ENCODE measurements at places on chromosomes 12 and 14.

DNA sequence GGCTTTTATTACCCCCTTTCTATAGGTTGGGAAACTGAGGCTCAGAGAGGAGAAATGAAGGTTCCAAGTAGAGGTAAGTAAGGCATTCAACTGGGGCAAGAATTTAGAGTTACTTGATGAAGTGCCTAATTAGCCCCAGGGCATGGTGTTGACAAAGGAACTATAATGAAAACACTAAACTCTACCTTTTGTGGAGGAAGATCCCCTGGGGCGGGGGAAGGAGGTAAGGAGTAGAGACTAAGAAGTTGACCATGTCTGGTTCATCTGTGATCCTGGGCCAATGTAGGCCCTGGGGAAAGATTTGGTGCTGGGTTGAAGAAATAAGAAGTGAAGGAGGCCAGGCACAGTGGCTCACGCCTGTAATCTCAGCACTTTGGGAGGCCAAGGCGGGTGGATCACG lies 16.2 kb upstream of the COX6A1 start:
- no peak for DNase-seq

GRCh38 chr14:99598774-99599173 lies 5.2 kb downstream of the CCDC85C start:
- DNase-seq, result no peak

GRCh38 chr14:43674273-43674672 lies 832.8 kb downstream of the FSCB start:
- DNase-seq, result no peak

- DNase-seq, result no peak
Observed at GRCh38 chr12:47417121-47417520, 288.7 kb downstream of the RPAP3 start.

GRCh38 chr12:111557271-111558106 lies 41.6 kb downstream of the ATXN2 start:
- peak; percentile 59 for DNase-seq

- DNase-seq, result no peak
Observed at GRCh38 chr14:52251724-52252123, 15.8 kb upstream of the PTGDR start.

DNA sequence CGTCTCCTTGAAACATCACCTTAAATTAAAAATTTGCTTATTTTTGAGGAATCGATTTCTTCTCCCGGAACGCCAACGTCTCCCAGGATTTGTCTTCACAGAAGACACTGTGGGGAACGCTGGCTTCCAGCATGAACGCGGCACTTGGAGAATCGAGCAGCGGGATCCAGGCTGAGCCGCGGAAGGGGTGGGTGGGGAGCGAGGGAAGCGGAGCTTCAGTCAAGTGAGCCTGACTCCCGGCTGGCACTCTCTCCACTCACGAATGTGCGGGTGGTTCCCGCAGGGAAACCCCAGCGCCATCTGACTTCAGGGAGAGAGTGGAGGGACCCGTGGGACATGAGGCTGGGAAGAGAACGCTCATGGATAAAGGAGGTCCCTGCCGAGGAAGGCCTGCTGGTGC lies 506.0 kb upstream of the TMEM132C start:
- no peak for DNase-seq

- no peak for DNase-seq
Observed at GRCh38 chr12:89247541-89247942, 104.8 kb downstream of the DUSP6 start.

- peak; percentile 74 for DNase-seq
Observed at GRCh38 chr14:30214014-30214413, 286.4 kb upstream of the PRKD1 start.

GRCh38 chr14:97723351-97723750 lies 926.2 kb downstream of the VRK1 start:
- DNase-seq, result no peak

DNA sequence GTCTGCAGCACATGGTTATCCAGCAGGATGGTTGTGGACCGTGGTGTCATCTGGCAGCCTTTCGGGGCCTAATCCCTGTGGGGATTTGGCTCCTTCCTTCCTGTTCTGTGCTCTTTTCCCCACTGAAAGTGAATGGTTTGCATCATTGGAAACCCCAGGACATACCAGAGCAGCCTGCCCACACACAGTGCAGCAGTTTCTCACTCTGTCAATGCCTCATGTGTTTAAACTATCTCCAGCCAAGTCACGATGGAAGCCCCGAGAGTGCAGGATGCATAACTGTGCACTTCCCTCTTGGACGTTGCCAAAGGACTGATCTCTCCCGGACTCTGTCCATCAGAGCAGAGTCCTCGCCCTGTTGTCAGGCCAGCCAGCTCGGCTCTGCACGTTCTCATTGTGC lies 29.0 kb upstream of the AMN start:
- peak; percentile 93 for DNase-seq

DNA sequence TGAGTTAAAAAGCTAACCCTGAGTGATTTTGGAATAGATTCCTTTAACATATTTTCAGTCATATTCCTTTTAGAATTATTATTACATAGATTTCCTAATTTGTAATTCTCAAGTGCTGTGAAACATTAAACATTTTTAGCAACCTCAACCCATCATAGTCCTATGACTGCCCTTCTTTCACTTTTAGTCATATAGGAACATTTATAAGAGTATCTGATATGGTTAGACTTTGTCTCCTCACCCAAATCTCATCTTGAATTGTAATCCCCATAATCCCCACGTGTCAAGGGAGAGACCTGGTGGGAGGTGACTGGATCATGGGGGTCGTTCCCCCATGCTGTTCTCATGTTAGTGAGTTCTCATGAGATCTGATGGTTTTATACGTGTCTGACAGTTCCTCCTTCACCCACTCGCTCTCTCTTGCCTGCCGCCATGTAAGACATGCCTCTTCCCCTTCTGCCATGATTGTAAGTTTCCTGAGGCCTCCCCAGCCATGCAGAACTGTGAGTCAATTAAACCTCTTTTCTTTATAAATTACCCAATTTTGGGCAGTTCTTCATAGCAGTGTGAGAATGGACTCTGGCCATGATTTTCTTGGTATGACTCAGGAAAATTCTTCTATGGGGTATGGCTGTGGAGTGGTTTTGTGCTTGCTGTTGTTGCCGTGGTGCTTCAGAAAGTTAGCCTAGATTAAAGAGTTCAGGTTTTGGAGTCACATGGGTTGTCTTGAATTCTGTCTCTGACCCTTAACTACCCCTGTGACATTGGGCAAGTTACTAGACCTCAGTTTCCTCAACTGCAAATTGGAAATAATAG lies 83.9 kb downstream of the FUT8 start:
- peak; percentile 22 for DNase-seq

DNA sequence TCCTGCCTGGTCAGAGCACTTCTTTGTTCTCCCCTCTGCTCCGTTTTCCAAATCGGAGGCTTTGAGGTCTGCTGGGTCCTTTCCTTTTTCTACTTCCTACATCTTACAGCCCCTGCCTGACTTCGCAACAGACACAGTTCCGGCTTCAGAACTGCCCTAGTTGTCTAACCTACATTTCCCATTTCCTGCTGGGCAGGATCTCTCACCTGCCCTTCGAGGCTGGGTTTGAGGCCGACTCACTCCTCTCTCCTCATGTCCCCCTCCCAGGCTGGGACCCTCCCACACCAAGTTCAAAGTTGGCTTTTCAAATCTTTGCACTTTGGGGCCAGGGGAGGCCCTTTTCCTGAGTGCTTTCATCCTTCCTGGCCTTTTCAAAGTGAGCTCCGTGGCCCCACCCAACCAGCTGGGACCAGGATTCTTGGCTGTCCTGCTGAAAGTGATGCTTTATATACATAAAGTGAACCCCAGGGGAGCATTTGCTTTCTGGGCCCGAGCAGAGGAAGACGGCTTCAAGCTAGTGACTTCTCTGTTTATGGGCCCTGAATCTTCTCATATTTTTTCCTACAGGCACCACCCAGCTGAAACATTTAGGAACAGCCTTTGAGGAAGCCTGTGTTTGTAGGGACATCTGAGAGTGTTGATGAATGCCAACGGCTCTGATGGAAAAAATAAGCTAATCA lies 281.0 kb upstream of the CRY1 start:
- no peak for DNase-seq

DNA sequence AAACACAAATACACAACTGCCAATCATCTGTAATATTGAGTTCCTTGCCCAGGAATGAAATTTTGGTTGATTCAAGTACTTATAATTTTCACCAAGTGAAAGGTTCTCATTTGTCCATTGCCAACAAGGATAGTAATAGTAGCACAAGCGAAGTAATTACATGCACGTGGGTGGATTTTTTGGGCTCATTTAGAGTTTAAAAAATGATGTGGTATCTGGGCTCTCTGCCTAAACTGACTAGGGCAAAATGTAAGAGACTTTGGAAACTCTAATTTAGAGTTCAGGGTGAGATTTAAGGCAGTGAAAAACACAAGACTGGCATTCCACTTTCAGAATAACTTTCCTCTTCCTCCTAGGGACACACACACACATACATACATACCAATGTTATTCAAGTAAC lies 111.7 kb downstream of the MYRFL start:
- no peak for DNase-seq

DNA sequence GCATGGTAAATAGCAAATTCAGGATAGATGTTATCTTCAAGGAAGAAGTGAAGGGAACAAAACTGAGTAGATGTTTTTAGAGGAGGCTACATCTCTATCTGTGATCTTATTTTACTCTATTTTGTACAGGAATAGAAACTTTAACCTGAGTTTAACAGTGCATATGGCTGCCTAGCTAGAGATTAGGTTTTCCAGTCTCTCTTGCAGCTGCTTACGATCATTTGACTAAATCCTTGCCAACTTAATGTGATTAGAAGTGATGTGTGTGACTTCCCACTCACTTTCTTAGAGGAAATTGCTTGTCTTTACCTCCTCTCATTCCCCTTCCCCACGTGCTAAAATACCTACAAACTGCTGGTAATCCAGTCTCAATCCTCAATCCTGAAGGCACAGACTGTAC lies 26.5 kb upstream of the SLC15A5 start:
- DNase-seq, result no peak

DNA sequence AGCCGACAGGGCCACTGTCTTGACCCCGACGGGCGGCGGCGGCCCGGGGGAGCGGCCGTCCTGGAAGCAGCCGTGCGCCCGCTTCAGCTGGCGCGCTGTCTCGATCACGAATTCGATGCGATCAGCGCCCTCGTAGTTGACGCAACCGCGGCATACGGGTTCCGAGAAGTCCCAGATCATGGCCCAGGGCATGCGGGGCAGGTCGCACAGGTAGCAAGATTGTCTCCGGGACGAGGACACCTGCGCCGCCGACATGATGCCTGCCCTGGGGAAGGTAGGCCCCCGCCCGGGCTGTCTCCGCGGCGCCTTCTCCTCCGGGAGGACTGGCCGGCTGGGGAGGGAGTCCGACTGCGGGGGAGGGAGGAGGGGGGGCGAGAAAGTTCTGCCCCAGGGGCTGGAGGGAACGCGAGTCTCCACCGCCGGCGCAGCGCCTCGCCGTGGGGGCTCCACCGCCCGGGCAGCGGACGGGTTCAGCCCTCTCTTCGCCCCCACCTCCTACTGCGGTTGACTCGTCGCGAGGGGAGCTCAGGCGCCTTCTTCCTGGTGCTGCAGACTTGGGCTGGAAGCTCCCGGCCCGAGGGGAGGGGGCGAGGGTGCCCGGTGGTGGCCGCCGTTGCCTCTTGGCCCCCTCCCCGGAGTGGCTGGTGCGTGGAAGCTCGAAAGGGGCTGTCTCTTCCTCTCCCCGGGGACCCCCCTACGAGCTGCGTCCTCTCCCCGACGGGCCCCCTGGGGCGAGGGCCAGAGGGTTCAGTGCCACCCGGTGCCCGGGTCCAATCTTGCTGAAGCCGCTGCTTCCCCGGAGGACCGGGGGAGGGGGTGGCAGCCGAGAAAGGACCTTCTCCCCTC lies 747 bp downstream of the IRF2BPL start:
- DNase-seq, result peak; percentile 78

GRCh38 chr14:93065272-93065730 lies 50.4 kb downstream of the ITPK1 start:
- no peak for DNase-seq

- peak; percentile 40 for DNase-seq
Observed at GRCh38 chr12:54161481-54162437, 27.0 kb downstream of the SMUG1 start.

DNA sequence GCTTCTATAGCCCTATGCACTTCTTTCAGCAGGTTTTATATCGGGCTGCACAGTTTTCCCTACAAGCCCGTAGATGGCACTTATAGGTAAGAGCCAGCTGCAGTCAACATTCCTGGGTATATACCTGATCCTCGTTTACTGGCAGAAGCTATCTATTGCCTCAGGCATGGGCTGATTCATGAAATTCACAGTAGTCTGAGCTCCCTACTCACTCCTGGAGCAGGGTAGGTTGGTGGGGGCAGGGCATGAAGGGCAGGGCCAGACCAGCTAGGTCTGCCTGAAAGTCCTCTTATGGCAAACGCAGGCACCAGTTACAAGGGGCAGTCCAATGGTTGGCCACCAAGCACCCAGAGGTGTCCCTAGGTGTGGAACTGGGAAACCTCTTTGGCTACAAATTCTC lies 345.8 kb downstream of the RPS29 start:
- DNase-seq, result no peak

GRCh38 chr12:29320295-29321085 lies 60.5 kb downstream of the ERGIC2 start:
- DNase-seq, result peak; percentile 81

DNA sequence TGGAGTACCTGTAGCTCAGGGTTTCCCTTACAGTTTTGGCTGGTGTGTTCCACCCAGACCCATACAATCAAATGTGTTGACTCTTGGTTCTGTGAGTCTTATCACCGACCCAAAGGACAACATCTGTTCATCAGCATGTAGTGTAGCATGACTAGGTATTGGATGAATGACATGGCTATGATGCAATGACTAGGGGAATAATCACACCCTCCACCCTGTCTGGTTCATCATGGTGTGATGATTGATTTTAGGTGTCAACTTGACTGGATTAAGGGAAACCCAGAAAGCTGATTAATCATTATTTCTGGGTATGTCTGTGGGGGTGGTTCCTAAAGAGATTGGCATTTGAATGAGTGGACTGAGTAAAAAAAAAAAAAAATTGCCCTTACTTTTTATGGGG lies 311.3 kb downstream of the DPF3 start:
- DNase-seq, result no peak

DNA sequence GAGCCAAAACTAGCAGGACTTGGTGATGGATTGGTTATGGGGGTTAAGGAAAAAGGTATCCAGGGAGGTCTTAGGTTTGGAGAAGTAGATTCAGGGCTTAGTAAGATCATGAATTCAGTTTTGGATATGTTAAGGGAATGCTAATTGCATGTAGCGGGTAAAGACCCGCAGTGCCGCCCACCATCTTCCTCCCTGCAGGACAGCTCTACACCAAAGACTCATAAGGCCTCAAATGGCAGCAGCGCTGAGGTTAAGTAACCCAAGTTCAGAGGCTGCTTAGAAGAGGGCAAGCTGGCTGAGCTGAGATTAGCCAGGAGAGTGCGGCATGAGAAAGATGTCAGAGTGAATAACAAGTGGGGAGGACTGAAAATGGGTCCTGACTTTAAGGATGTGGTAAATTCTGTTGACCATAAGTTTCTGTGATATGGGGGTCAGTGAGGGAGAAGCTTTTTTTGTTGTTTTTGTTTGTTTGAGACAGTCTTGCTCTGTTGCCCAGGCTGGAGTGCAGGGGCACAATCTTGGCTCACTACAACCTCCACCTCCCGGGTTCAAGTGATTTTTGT lies 26.2 kb downstream of the RAD9B start:
- DNase-seq, result no peak

Measured in fibroblast of skin of right quadriceps (primary cell).